ENCODE measurements at places on chromosomes 11 and 22.

GRCh38 chr11:46736615-46737014, 17.6 kb downstream of the F2 start:
- no peak for DNase-seq

DNA sequence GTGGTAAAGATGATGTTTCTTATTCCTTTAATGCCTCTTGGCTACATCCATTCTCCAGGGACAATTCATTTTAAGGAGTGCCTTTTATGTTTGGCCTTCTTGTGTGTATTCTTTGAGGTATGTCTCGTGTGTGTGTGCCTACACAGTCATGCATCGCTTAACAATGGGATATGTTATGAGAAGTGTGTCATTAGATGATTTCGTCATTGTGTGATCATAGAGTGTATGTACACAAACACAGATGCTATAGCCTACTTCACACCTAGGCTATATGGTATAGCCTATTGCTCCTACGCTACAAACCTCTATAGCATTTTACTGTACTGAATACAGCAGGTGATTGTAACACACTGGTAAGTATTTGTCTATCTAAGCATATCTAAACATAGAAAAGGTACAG, 23.0 kb downstream of the ZNF202 start:
- DNase-seq = no peak

DNA sequence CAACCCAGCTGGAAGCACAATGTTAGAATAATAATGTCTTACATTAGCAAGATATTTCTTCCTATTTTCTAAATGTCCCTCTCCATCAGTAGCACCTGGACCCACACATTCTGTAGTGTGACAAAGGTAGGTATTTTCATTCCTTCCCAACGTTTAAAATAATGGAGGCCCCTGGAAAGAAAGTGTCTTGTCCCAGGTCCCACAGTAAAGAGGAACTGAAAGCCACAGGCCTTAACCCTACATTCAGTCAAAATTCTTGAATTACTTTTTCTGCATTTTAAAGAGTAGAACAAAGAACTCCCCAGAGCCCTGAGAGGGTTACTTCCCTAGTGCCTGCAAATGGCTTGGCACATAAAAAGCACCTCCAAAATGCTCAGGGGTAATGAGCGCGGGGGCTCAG, 26.3 kb downstream of the OPCML start:
- DNase-seq = no peak

- DNase-seq = peak; percentile 68
These were observed 71.6 kb downstream of the EXT2 start for GRCh38 chr11:44167046-44167445.

DNA sequence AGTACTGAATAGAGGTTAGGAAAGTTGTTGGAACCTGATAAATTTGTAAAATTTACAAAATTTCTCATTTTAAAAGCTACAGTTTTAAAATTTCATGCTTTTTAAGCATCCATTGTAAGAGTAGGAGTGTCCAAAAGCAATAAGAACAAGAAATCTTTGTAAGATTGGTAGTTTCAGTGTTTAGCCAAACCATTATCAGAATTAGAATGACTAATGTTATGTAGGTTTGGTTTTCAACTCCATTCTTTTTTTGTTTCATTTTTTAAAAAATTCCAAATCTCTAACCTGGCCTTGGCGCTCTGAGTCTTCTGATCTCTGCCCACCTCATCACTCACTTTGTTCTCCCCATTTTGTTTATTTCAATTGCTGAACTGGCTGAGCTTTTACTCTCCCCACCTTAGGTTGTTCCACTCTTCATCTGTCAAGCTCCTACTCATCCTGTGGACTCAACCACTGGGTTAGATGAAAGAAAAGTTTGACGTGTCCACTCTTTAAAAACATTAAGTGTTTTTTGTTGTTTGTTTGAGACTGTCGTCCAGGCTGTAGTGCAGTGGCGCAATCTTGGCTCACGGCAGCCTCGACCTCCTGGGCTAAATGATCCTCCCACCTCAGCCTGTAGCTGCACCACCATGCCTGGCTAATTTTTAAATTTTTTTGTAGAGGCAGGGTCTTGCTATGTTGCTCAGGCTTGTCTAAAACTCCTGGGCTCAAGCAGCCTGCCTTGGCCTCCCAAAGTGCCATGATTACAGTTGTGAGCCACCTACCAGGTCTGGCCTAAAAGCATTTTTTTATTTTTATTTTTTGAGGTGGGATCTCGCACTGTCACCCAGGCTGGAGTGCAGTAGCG, 14.0 kb downstream of the EP300 start:
- DNase-seq = no peak

DNA sequence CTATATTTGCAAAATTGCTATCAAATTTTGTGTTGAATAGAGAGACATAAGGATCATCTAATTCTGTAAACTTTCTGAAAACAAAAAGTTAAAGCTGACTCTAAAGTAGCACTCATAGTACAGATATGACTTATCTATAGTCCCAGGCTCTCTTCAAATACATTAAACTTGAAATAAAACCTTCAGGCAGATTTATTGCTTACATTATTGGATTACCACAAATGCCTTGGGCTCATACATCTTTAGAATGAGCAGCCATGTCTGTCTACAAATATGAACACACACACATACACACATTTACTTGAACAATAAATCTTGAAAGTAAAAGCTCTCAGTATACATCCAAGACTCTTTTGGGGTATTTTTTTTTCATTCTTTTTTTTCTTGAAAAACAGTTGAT, 207.9 kb downstream of the LUZP2 start:
- no peak for DNase-seq

- DNase-seq = no peak
These were observed 9.3 kb downstream of the SLC25A1 start for GRCh38 chr22:19169002-19169946.

DNA sequence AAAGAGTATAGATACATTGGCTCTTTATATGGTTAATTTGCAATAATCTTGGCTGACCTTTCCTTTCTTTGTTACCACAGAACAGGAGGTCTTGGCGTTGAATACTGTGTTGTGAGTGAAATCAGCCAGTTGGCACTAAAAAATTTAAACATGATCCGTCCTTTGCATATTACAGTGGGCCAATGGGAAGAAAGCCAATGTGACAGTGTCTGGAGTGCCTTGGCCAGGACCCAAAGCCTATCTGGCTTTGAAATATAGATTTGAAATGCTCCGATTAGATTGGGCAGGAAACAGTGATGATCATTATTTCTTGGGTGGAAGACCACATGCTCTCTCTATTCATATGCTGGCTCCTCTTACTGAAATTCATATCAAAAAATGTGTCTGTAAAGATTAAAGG, 339.6 kb upstream of the ANO3 start:
- DNase-seq = peak; percentile 83

GRCh38 chr11:57273448-57274058, 36.5 kb upstream of the APLNR start:
- no peak for DNase-seq

- DNase-seq = no peak
These were observed 13.5 kb downstream of the RFPL1 start for GRCh38 chr22:29451863-29452262.

DNA sequence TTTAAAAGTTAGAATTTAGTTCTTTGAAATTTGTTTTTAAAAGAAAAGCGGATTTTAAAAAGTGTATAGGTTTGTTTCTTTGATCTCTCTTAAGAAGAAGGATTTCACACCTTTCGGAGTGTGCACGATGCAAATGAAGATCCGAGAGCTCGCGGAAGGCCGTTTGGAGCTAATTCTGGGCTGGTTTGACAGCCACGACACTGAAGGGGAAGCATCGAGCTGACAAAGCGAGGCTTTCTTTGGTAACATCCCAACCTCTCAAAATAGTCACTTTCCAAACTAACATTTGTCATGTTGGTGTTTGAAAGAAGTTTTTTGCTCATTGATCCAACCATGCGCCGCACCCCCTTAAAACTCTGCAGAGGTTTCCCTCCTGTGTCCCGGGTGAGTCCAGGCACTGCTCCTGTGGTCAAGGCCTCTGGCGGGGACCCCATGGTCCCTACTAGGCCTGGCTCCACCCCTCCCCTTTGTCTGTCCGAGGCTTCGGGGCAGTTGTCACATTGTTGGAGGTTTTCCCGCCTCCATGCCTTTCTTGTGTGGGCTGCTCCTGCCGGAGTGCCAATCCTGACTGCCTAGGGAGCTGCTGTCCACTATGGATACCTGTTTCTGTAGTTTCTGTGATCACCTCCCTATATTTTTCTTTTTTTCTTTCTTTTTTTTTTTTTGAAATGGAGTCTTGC, 39.7 kb downstream of the MPPED1 start:
- DNase-seq = no peak

- DNase-seq = no peak
These were observed 7.1 kb upstream of the PDGFB start for GRCh38 chr22:39251762-39252460.

DNA sequence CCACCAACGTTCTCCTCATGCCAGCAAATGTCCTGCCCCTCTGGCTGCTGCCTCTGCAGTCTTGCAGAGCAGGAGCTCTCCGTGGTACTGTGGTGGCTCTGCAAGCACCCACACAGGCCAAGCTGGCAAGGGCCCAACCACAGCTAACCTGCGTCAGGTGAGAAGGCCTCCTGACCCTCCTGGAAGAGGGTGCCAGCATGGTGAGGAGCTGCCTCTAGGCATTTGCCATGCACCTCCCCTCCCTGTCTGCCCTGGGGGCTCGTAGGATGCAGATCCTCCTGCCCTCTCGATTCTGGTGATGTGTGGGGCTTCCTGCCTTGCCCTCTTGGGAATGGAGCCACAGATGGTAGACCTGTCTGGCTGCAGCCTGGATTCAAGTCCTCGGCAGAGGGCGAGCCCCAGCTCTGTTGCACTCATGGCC, 1408.8 kb downstream of the TBC1D22A start:
- no peak for DNase-seq

- no peak for DNase-seq
These were observed 8.3 kb upstream of the FGF19 start for GRCh38 chr11:69711822-69712801.

DNA sequence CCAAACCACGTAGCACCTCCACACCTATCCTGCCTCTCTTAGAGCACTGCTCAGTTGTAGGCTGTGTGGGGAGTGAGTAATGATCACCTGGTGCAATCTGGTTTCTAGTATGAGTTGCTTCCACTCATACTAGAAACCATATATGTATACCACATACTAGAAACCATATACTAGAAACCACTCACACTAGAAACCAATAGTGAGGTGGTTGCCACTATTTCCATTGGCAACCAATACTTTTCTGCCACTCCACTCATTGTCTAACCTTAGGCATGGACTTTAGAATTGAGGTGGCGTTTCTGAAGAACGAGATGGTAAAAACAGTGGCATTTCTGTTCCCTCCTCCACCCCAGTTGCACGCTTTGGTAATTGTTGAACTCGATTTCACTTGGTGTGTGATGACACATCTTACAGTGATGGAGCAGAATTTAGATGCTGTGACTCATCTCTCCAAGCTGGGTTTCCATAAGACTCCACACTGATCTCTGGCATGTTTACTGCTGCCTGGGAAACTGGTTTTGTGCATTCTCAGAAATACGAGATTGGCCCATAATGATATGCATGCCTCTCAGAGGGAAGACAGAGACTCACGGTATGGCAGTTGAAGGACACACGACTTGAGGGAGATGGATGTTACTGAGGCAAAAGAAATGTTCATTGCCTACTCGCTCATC, 82.9 kb downstream of the KIRREL3 start:
- peak; percentile 87 for DNase-seq

DNA sequence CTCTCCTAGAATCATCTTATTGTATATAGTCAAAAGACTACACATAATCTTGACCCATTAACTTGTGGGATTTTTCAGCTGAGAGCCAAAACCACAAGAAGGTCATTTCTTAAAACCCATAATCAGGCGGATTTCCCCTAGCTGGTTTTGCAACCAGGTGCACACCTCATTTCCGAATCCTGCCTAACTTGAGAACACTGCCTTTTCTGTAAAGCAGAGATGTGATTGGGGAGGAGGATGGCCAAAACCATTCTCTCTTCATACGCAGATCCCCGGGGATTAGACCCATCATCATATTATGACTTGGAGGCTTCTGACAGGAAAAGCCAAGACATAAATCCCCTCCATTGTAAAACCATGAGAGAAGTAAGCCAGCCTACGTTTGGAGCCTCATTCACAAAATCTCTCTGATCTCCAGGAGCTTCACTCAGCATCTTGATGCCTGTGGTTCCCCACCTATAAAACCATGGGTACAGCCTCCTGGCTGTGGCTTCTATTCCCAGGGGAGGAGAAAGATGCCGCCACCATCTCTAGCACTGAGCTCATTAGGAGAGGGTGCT, 191.3 kb downstream of the KIF18A start:
- DNase-seq = no peak

DNA sequence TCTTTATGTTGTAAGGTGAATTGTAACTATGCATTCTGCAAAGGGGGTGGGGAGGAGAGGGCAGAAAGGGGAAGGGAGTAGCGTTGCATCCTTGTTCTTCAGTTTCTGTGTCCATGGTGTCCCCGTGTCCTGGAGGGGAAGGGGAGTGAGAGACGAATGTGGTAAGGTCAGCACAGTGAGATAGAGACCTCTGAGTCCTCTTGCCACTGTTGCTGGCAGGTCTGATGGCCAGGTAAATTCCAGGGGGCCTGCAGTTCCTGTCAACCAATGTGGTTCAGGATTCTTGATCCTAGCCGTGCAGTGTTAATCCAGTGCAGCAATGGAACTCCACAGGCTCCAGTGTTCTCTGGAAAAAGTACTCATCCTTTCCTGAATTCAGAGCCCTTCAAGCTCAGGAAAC, 14.6 kb upstream of the ADSL start:
- no peak for DNase-seq

GRCh38 chr11:30445056-30445455, 122.2 kb downstream of the ARL14EP start:
- no peak for DNase-seq

DNA sequence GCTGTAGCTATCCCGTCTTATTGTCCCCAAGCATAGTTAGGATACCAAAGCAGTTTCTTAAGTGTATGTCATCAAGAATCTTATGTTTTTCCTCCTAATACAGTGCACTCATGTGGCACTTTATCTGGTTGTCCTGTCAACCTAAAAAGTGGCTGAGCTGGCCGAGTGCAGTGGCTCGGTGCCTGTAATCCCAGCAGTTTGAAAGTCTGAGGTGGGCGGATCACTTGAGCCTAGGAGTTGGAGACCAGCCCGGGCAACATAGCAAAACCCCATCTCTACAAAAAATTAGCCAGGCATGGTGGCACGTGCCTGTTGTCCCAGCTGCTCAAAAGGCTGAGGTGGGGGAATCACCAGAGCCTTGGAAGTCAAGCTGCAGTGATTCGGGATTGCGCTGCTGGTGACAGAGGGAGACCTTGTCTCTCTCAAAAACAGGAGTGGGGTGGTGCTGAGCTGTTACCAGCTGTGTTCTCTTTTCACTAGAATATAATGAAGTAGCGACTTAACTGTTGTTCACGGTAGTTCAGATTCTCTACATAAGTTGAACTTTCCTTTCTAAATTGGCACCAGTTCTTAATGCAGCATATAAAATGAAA, 48.1 kb downstream of the EP300 start:
- no peak for DNase-seq

Data from fibroblast of the aortic adventitia (primary cell).